ENCODE measurements at places on chromosomes 16 and 17. TPM values are rescaled to one million over a fixed set of nuclear protein-coding genes. Genes with fewer than 3 reads are reported as not detected.

The CXCL16 gene
- 1.6 TPM for total RNA-seq

The SLC38A8 gene
- total RNA-seq = not detected

The OMG gene
- 0.44 TPM for total RNA-seq

- no peak for DNase-seq
These were observed 6.6 kb upstream of the KPNB1 start for GRCh38 chr17:47643116-47643515.

- DNase-seq = no peak
These were observed 342.3 kb downstream of the SNX29 start for GRCh38 chr16:12318661-12319427.

- no peak for DNase-seq
These were observed 126.0 kb downstream of the TANGO6 start for GRCh38 chr16:68969338-68969737.

The NKD1 gene
- 0.81 TPM for total RNA-seq

The FGF11 gene
- total RNA-seq = 6.8 TPM

DNA sequence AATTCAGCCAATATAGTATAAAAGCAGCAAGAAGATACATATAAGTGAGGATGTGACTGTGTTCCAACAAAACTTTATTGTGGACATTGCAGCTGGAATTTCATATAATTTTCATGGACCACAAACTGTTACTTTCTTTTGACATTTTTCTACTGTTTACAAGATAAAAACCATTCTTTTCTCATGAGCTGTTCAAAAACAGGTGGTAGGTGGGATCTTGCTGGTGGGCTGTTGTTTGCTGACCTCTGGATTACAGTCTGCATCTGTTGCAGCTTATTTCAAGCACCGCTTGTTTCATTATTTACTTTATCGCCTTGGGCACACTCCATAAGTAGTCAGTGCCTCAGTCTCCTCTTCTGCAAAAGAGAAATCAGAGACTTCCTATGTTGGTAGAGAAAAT is 99.5 kb downstream of the CDH13 start:
- no peak for DNase-seq

DNA sequence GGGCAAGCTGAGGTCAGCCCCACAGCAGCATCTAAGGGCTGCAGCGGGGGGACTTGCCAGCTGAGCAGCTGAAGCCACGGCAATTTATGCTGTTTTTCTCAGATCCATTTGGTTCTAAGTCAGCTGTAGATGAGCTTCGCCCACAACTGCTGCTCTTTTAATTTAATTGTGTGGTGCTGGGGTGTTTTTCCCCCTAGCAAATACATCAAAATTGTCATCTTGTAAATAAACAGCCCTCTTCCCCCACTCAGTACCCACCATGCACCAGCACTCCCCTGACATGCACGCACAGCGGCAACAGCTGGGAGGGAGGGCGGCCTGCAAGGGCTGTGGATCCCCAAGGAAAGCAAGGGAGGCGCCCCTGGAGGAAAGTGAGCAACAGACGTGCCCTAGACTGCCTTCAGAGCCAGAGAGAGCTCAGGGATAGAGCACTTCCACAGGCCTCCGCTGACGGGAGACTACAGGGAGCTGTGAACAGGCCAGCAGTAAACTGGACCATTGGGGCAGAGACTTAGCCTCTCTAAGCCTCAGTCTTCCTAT is 149.5 kb downstream of the TMEM132E start:
- DNase-seq = no peak

DNA sequence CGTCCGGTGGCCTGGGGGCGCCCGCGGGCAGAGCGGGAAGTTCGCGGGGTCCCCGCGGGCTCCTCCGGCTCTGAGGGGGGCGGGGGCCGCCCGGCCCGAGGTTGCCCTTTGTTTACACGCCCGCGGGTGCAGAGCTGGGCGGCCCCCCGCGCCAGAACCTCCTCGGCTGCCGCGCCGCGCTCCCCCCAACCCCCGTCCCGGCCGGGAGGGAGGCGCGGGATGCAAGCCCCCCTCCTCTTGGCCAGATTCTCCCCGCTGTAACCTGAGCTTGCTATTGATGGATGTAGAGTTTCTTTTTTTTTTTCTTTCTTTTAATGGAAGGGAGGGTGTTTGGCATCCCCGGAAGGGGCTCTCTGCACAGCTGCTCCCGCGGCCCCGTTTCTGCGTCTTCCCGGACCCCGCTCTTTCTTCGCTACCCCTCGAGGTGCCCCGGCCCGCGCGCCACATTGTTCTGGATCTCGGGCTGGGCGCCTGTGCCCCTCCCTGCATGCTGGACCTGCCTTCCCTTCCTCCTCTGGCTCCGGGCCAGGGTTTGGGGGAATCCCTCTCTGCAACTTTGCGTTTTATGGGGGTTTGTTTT is 646 bp downstream of the CBX2 start:
- DNase-seq = no peak

DNA sequence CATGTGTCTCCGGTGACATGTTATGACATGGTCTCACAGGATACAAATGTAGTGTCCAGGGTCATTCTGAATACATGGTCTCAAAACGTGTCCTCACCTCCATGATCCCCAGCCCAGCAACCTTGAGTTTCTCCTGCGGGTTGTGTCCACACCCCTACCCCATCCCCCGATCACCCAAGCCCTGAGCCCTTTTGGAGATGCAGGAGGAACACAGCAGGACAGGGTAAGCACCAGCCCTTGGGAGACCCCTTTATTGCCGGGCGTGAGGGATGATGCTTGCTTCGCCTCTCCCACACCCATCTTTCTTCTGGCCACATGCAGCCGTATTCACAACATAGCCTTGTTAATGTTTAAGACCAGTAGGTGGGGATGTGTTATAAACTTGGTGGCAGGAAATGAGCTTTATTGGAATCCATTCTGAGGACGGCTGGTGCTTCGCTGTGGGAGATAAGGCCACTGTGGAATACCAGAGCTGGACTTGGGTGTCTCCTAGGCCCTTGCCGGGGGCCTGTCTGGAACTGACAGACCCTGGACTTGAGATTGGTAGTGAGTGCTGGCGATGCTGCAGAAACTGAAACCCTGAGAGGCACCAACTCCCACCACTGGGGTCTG is 5.5 kb downstream of the TMEM132E start:
- no peak for DNase-seq

DNA sequence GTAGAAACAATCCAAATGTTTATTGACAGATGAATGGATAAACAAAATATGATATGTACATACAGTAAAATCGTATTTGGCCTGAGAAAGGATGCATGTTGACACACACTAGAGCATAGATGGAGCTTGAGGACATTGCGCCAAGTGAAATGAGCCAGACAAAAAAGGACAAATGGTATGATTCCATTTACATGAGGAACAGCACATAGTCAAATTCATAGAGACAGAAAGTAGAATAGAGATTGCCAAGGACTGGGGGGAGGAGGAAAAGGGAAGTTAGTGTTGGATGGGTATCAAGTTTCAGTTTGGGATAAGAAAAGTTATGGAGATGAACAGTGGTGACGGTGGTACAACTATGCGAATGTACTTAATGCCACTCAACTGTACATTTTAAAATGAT is 47.9 kb downstream of the COPRS start:
- no peak for DNase-seq

- DNase-seq = peak; percentile 42
These were observed 48.7 kb upstream of the AMZ2 start for GRCh38 chr17:68198931-68199836.

The EME2 gene
- total RNA-seq = 33.4 TPM

The TSPOAP1 gene
- total RNA-seq = 44.1 TPM

The OR1G1 gene
- not detected for total RNA-seq

DNA sequence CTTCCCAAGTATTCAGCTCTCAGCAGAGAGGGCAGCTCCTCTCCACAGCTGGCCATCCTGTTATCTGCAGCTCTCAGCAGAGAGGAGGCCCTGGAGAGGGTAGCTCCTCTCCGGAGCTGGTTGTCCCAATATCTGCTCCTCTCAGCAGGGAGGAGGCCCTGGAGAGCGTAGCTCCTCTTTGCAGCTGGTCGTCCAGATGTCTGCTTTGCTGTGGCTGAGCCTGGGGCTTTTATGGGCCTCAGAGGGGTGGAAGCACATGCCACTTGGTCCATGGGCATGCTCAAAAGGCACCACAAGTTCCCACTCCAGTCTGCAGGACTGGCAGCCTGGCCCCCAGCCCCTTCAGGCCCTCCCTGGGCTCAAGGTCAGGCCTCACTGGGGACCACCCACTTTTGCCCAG is 314.3 kb downstream of the KCNJ2 start:
- no peak for DNase-seq

The MYADML2 gene
- total RNA-seq = not detected

DNA sequence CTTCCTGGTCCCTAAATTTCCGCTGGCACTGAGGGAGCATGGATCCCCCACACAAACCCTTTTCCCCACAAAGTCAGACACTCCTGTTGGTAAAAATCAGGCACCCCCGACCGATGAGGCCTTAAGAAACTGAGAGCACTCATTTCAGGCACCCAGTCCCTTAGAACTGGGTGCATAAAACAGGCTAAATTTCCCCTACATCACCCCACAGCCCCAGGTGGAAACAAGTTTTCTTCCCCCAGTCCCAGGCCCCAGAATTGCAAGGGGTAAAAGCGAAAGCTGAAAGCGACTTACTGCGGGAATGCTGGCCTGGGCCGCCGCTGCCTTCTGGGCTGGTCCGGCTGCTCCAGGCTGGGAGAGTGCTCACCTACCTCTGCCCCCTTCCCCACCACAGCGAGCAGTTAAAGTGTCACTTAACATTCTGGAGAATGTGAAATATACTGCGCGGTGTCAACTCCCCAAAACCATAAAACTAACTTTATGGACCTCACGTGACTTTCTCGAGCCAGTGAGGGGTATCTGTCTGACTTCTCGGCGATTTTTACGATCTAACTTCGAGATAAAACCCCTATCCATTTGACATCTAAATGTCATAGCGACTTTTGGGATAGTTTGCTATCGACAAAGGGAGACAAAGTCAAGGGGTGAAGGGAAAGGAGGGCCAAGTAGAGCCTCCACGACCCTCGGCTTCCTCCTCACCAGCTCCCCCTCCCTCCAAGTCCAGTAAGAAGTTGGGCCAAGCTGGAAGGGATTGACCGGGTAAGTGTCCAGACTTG is at the start of gene HOXB3:
TSS of gene HOXB3 (minus strand) at position 411 of the 776 bp plus-strand sequence. CDS start 37,767 bp downstream, outside the sequence.
- no peak for DNase-seq

- no peak for DNase-seq
These were observed 75.1 kb upstream of the ENDOV start for GRCh38 chr17:80339731-80340456.

- peak; percentile 35 for DNase-seq
These were observed 2.6 kb downstream of the COG4 start for GRCh38 chr16:70520612-70521297.

- peak; percentile 48 for DNase-seq
These were observed at the start of gene FZD2 for GRCh38 chr17:44556832-44557606. FZD2 (plus strand) TSS chr17:44557484; CDS start chr17:44557689, 205 bp downstream.

GRCh38 chr16:85524630-85525419 is 88.3 kb upstream of the GSE1 start:
- no peak for DNase-seq

DNA sequence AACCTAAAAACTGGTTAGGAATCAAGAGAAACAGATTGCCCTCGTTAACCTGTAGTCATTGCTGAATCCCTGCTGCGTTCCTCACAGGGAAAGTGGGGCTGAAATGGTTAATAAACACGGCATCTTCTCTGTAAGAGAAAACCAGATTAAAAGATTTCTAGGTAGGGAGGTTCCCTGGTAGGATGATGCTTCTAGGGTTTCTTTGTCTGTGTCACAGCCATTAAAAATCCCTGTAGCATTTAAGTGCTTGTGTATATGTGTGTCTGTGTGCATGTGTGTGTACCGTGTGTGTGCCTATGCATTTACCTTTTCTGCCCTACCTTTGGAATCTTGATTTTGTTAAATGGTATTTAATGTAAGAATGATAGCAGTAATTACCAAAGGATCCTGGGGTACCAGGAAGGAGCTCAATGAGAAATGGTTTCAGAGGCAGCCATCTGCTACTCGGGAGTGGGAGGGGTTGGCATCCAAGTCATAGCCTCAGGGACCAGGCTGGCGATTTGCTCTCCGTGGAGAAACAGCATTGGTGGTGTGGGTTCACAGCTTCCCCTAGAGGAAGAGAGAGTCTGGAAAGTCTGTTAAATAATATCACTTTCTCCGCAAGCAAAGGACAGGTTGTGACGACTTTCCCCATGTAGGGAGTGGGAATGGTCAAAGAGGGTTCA is 177.1 kb downstream of the HS3ST4 start:
- no peak for DNase-seq

DNA sequence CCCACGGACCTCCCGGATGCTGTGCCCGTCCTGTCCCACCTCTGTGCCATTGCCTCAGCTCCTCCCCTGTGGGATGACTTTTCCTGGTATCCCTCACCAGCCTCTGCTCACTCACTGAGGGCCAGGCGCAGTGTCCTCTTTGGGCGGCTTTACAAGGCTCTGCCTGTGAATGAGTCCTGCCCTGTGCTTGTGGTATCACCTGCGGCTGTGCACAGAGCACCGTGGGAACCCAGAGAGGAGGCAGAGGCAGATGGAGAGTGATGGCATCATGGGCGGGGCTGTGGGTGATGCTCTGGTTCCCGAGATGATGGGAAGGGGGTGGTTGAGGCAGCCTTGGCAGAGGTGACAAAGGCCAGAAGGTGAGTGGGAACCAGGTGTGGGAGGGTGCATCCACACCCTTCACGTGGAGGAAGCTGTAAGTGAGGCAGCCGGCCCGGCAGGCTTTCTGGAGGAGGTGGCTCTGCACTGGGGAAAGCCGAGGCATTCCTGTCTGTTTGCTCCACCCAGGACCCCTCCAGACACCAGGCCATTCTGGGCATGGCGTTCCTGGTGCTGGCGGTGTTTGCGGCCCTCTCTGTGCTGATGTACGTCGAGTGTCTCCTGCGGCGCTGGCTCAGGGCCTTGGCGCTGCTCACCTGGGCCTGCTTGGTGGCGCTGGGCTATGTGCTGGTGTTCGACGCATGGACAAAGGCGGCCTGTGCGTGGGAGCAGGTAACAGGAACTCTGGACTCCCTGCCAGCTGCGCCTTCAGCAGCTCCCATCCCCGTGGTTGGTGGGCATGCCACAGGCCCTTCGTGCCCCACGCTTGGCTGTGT is 23.8 kb downstream of the ADCY7 start:
- DNase-seq = no peak

The PHKB gene
- total RNA-seq = 30.1 TPM

DNA sequence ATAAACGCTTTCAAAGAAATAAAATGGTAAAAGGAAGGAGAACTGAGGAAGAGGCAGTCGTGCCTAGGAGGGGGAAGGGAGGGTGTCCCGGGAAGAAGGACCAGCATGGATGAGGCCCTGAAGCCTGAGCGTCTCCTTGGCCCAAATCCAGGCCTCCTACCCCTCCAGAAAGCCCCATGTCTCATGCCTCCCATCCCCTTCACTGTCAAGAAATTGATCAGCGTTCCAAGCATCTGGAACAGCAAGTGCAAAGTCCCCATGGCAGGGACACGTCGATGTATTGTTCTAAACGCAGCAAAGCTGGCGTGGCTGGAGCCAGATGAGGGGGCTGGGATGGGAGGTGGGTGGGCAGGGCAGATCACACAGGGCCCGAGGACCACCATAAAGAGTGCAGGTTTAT is 22.6 kb downstream of the SEC14L5 start:
- DNase-seq = no peak

The PIK3R6 gene
- 6.2 TPM for total RNA-seq

GRCh38 chr17:44807093-44807816 is 22.8 kb downstream of the GJC1 start:
- DNase-seq = no peak

The BCL6B gene
- total RNA-seq = 0.40 TPM

DNA sequence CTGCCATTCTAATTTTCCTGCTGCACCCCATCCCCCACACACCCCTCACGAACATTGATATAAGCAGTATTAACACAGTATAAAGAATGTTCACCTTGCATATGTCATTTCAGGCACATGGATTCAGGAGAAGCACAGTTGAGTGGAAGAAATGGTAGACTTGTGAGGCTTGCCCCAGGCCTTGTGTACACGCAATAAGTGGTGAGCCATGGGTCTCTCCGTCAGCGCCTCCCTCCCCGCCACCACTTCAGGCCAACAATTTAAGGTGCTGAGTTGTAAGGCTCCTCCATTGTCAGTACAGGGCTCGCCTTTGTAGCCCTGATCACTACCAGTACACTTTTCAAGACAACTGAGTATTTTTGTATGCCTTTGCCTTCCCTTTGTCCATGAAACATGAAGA is 12.2 kb upstream of the CLEC18C start:
- peak; percentile 4 for DNase-seq

Data from activated CD4-positive, alpha-beta T cell treated with anti-CD3 and anti-CD28 coated beads, Interleukin-2, amount 10 ng/mL, durations not matched to agents 7 days and 5 days (primary cell).